Fibroblast of the aortic adventitia (primary cell): ENCODE measurements at places on chromosomes 12 and 14. TPM values are rescaled to one million over a fixed set of nuclear protein-coding genes. Genes with fewer than 3 reads are reported as not detected.

NFATC4 gene
- total RNA-seq, result 77.9 and 221 TPM in 2 replicates

PRB2 gene
- not detected in 2 replicates for total RNA-seq

KLRC2 gene
- total RNA-seq, result not detected in 2 replicates

NEMP1 gene
- 4.7 and 25.0 TPM in 2 replicates for total RNA-seq

ENDOU gene
- 0.36 TPM in 1 of 2 replicates, not detected in the other for total RNA-seq

KLRG1 gene
- 1.2 TPM in 1 of 2 replicates, not detected in the other for total RNA-seq

IFNG-AS1 gene
- total RNA-seq, result 0.09 TPM in 1 of 2 replicates, not detected in the other

STON2 gene
- total RNA-seq, result 3.3 and 4.5 TPM in 2 replicates

AVPR1A gene
- 0.41 TPM in 1 of 2 replicates, not detected in the other for total RNA-seq

METAP2 gene
- 92.1 and 260 TPM in 2 replicates for total RNA-seq

SLC17A8 gene
- not detected in 2 replicates for total RNA-seq

PITPNM2 gene
- total RNA-seq, result 4.1 and 6.6 TPM in 2 replicates

RTL1 gene
- total RNA-seq, result not detected in 2 replicates
